ENCODE measurements at places on chromosomes 6 and 20.
A peak's percentile ranks its signal among the peaks of the same experiment; 100 is the strongest.

GRCh38 chr20:37310951-37311350 lies 21.5 kb downstream of the MANBAL start:
- DNase-seq: no peak

GRCh38 chr6:1596088-1596852 lies 13.4 kb upstream of the FOXC1 start:
- no peak for DNase-seq

DNA sequence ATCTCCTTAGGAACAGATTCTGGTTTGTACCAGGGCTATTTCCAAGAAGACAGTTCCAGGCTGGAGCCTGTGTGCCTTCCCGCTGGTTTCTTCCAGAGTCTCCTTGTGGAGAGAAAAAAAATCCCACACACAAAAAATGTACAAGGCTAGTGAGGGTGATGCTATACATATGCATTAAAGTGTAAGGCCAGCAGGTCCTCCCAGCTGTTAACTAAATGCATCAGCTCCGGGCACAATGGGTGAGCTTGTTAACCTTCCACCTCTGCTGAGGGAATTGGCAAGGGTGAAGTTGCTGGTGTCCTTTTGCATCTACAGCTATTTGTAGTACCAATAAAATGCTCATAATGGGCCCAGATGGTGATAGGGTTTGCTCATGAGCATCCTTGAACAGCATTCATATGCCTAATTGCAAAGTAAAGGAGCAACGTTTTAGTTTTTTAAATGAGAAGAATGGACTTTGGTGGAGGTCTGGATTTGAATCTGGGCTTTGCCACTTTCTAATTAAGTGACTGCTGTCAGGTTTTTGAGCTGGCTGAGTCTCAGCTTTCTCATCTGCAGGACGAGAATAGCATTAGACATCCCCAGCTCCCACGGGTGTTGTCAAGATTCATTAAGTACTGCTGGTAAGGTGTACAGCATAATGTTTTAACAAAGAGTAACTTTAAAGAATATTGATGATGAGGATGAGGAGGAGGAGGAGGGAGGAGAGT lies 361.8 kb downstream of the QKI start:
- no peak for DNase-seq

- DNase-seq: no peak
These were observed 1155.3 kb upstream of the GJE1 start for GRCh38 chr6:140977403-140977802.

GRCh38 chr6:53546281-53546680 lies 1.4 kb upstream of the GCLC start:
- no peak for DNase-seq

- DNase-seq: no peak
These were observed 381.1 kb upstream of the ZFP64 start for GRCh38 chr20:52572687-52573086.

DNA sequence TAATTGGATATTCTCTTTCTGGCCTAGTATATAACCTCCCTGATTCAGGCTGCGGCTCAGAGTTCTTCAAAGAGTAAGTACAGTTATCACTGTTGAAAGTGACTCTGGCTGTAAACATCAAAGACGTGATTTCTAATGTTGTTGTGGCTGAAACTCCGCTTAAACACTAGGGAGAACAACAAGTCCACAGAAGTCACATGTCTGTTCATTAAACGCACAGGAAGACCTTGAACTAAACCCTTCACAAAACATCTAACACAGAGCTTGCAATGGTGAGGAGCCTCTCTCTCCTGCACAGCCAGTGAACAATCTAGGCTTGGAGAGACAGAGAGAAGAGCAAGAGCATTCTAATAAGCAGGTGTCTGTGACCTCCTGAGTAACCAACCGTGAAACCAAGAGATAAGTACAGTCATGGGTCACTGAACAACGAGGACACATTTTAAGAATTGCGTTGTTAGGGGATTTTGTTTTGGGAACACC lies 249.3 kb downstream of the PRKN start:
- DNase-seq: no peak

- DNase-seq: no peak
These were observed 48.7 kb upstream of the SAMD5 start for GRCh38 chr6:147459780-147460179.

- peak; percentile 44 for DNase-seq
These were observed 184.7 kb upstream of the JARID2 start for GRCh38 chr6:15061180-15061641.

- no peak for DNase-seq
These were observed 9.6 kb downstream of the HRH3 start for GRCh38 chr20:62210496-62210855.

DNA sequence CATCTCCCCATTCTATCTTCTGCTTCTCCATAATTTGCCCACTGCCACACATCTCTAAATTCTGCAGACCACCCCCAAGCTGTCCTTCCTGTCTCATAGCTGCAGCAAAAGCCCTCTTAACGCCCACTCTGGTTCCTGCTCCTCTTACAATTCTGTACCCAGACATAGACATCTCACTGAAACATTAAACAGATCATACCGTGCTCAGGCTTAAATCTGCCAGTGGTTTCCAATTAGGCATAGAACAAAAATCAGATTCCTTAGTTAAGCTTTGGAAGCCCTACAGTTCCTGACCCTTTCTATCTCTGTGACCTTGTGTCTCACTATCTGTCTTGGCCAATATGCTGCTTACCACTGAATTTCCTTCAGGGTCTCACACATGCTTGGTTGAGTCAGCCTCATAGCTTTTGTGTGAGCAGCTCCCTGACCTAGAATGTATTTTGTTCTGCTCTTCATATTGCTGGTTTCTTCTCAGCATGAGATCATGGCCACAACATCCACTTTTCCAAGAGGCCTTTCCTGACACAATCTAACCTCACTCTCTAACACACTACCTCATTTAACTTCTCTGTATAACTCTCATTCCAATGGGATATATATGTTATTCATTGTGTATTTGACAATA lies 749.7 kb downstream of the MAFB start:
- DNase-seq: no peak

- DNase-seq: peak; percentile 69
These were observed 250.1 kb downstream of the ATXN1 start for GRCh38 chr6:16511040-16511660.

- DNase-seq: peak; percentile 47
These were observed 86.8 kb downstream of the ARHGAP18 start for GRCh38 chr6:129623008-129623732.

GRCh38 chr6:142551274-142551811 lies 249.5 kb downstream of the ADGRG6 start:
- no peak for DNase-seq

GRCh38 chr20:23697947-23698346 lies 9.1 kb upstream of the CST4 start:
- no peak for DNase-seq

DNA sequence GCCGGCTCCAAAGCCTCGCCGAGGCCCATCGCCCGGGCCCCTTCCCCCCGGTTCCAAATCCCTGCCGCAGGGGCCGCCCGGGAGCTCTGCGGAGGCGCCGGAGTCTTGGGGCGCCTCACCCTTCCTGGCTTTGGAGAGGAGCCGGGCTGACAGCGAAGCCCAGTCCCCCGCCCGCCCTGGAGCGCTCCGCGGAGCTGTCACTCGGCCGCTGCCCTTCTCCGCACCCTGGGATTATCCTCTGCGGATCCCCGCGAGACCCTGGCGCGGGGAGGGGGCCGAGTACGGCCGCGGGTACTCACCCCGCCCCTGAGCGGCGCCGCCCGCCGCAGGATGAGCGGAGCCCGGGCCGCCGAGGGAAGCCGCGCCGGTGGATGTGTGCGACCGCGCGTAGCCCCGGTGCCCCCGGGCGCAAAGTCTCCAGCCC lies 343 bp downstream of the SNAP91 start:
- DNase-seq: no peak

- no peak for DNase-seq
These were observed 451.5 kb downstream of the PLCB1 start for GRCh38 chr20:8583566-8584043.

DNA sequence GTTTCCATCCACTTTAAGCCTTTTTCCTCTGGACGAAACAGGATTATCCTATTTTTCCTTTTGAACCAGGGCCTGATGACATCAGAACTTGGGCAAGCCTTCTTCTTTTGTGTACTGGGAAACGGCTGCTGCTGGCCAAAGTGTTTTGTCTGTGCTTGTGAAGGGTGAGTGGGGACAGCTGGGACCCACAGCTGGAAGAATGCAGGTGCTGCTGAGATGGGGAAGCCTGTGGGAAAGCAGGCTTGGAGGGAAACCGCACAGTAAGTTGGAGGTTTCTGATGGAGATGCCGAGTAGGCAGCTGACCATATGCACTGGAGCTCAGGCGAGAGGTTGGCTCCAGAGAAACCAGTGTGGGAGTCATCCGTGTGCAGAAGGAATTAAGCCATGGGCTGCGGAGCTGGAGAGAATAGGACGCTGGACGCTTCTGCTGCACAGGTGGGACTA lies 8.5 kb upstream of the PSMG4 start:
- no peak for DNase-seq

DNA sequence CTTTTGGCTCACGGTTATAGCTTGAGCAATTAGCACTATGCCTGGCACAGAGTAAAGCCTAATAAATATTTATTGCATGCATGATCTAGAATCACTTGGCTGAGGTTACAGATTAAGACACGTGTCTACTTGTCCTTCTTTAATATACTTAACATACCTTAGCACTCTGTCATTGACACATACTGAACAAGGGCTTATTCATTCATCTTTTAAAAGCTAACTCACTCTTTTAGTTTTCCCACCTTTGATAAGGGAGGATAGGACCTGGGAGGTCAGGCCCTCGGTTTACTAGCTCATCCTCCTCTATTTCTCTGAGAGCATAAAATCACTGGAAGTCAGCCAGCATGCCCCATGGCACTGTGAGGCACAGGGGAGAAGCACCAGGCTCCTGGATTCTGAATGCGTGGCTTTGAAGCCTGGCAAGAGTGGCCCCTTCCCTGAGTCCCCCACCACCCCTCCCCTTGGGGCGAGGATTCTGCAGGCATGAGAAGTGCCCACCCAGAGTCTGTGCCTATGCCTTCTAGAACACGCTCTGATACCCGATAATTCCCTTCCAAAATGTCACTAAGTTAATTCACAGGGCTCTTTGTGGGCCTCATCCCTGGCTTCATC lies 11.2 kb downstream of the ZCCHC3 start:
- DNase-seq: no peak

DNA sequence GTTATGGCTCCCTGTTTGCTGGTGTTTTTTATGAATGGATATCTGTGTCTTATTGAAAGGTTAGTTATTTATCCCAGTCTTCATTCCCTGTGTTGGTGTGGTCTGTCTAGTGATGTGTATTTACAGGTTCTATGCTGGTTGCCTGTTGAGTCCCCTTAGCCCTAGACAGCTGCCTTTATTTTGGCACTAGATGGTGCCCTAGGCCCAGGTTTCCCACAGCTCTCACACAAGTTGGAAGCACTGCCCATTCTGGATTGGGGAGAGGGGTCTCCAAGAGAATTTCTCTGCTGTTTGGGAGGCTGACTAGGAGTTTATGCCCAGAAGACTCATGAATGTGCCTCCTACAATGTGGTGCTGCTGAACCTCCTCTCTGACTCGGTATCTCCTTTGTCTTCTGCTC lies 12.4 kb downstream of the GRM1 start:
- no peak for DNase-seq

- no peak for DNase-seq
These were observed 27.2 kb upstream of the DEFB125 start for GRCh38 chr20:60035-60918.

DNA sequence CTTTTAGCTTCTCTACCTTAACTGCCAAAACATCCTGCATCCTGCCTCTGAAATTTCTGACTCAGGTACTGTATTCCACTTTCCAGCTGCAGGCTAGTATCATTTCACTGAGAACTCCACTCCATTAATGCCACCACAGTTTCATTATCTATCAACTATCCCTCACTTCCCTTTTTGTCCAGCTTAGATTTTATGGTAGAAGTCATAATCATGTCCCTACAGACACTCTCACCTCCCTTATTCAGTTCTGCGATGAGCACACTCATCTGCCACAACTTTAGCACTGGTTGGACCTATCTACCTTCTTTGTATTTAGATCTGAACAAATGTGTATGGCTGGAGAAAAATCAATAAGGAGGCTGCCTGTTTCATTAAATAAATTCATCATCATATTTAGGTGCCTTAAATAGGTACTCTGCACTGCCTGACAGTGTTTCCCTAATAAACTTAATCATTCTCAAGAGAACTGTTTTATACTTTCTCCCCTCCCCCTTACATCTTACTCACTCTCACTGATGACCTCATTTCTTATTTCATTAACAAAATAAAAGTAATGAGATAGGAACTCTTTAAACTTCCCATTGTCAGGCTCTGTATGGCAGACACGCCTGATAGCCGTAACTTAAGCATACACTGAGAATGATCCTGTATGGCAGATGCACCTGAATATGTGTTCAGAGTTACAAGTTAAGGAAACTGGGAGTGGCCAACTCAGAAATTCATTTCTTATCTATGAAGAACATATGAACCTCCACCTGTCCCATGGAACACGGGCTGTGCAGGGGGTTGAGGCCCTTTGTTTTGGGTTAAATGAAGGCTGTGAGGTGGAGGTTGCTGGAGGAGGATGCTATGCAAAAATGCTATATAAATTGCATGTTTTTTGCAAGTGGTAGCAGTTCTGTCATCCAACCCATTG lies 95.3 kb upstream of the MAN1A1 start:
- DNase-seq: no peak

- DNase-seq: no peak
These were observed 31.5 kb downstream of the PDE7B start for GRCh38 chr6:135883045-135883444.

DNA sequence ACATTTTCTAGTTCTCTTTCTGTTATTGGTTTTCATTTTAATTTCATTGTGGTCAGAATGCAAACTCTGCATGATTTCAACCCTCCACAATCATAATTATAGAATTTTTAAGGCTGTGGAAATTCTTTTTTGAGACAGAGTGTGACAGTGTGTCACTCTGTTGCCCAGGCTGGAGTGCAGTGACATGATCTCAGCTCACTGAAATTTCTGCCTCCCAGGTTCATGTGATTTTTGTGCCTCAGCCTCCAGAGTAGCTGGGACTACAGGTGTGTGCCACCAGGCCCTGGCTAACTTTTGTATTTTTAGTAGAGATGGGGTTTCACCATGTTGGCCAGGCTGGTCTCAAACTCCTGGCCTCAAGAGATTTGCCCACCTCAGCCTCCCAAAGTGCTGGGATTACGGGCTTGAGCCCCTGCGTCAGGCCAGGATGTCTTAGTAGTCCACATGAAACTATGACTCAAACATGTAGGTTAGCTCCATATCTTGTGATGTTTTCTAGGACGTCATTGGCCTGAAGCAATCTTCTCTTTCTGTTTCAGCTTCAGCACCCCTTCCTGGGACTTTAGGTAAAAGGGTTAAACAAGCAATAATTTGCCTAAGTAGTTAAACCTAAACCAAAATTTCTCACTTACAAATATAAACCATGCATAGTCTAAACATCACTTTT lies 47.4 kb upstream of the SAMD3 start:
- DNase-seq: no peak

DNA sequence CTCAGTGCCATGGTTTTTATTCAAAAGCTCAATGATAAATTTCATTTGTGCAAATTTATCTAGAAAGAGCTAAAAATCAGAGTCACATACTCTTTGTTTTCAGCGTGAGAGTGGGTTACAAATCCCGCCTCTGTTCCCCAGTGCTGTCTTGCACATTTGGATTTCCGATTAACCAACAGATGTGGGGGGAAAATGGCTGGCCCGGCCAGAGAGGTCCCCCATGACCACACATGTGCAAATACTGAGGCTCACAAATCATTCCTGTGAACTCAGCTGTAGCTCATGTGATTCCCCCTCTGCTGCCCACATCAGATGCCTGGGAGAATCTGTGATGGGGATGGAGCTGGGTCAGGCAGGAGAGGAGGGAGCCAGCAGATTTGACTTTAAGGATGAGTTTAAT lies 168.7 kb downstream of the PAX1 start:
- DNase-seq: no peak
